Small intestine (tissue), 16 donors: ENCODE measurements at places on chromosomes 2 and 18. TPM values are rescaled to one million over a fixed set of nuclear protein-coding genes. Genes with fewer than 3 reads are reported as not detected.

The GKN1 gene
- 1.9 TPM for polyA plus RNA-seq

The IL37 gene
- polyA plus RNA-seq = 1.6 TPM

The UPP2 gene
- not detected for polyA plus RNA-seq

The NTSR2 gene
- 0.06 TPM for polyA plus RNA-seq

The TFCP2L1 gene
- polyA plus RNA-seq = 0.22 TPM

The CLIP4 gene
- 1.6 TPM for polyA plus RNA-seq

The GPR35 gene
- polyA plus RNA-seq = 327 TPM
